K562 (cell line): ENCODE measurements at places on chromosomes 12 and 14. TPM values are rescaled to one million over a fixed set of nuclear protein-coding genes. Genes with fewer than 3 reads are reported as not detected.

DNA sequence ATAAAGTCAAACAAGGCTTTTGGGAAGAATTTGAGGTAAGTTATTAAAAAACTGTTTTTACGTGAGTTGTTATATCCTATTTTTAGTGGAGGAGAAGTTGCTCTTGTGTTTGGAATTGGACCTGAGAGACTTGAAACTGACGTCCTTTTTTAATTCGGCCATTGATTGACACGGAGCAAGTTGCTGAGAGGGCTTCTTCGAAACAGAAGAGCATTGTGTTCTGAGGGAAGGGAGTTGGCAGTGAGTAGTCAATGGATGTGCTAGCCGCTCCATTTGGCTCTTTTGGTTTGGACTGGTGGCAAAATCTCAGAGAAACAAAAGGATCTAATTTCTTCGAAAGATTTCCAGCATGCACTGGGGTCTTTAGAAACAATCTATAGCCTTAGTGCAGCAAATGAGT, 37.3 kb downstream of the PTPN11 start:
- no peak overlapping the region for H3K27ac ChIP-seq
- no peaks in the 10 kb centered on the region for H3K27me3 ChIP-seq
- no peak overlapping the region for H3K4me3 ChIP-seq
- H3K4me1 ChIP-seq, result no peaks in the 10 kb centered on the region
- DNase-seq, result no peak

The SLC7A8 gene
- total RNA-seq, result 19.6 and 21.6 TPM in 2 replicates

The MMAB gene
- 63.9 and 70.5 TPM in 2 replicates for total RNA-seq

DNA sequence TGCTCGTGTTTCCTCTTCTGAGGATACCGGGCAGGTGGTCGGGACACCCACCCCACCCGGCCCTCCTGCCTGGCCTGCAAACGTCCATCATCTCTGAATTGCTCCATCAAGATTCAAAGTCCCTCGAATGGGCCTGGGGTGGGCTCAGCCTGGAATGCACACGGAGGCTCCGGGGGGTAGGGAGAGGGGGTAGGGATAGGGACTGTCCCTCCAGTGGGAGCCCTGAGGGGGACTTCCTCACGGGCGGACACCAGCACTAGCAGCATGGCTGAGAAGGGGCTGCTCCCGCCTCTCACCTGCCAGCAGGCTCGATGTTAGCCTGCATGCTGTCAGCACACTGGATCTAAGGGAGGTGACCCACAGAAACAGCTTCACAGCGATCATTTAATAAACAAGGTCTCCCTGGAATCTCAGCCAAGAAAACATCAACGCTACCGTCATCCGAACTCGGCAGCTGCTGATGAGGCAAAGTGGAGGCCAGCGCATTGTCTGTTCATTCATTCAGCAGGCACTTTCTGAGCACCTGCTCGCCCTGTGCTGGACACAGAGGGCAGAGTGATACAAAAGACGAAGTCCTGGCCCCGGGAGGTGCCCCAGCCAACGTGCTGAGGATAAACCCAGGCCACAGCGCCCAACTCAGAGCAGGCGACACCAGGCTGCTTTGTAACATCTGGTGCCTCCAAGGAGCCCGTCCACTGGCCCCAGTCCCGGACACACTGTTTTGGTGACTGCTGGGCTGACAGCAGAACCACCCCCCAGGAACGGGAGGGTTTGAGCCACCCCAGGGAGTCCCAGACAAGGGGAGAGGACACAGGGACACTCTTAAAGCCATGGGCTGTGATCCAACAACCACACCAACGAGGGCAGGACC, 6.3 kb downstream of the TMEM179 start:
- H3K36me3 ChIP-seq, result no peaks in the 10 kb centered on the region
- no peak overlapping the region for H3K4me3 ChIP-seq
- no peaks in the 10 kb centered on the region for H3K27me3 ChIP-seq
- DNase-seq, result no peak
- no peaks in the 10 kb centered on the region; the same call in 1 of the 2 replicates for H3K4me1 ChIP-seq
- no peak overlapping the region for H3K27ac ChIP-seq

- H3K4me3 ChIP-seq, result no peak overlapping the region
- H3K4me1 ChIP-seq, result no peaks in the 10 kb centered on the region
- no peaks in the 10 kb centered on the region for H3K27me3 ChIP-seq
- no peak for DNase-seq
Observed at GRCh38 chr12:20125276-20125798, 243.0 kb upstream of the PDE3A start.

DNA sequence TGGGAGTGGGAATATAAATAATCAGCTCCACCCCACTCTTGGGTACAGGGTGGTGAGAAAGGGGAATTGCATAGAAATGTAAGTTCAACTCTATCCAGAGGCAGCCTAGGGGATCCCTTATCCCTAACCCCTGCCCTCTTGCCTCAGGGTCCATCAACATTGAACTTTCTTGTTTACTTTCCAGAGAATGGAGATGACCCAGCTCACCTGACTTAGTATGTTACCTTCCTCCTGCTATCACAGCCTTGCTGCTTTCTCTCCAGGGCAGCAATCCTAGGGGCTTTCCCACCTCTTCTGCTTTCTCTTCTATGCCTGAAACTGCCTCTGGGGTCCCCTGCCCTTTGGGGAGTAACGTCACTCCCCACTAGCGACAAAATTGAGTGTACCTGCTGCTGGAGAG, 2.7 kb downstream of the LRP1 start:
- no peak for DNase-seq
- no peaks in the 10 kb centered on the region for H3K36me3 ChIP-seq
- no peak overlapping the region for H3K4me3 ChIP-seq
- H3K27me3 ChIP-seq, result no peaks in the 10 kb centered on the region

The KCNJ8 gene
- total RNA-seq, result 1.3 and 1.5 TPM in 2 replicates

GRCh38 chr14:92514844-92515514, 1.4 kb downstream of the RIN3 start:
- H3K4me1 ChIP-seq, result peaks cover 8% of the 10 kb centered on the region
- no peak for DNase-seq
- H3K27me3 ChIP-seq, result peaks cover 39% of the 10 kb centered on the region
- H3K36me3 ChIP-seq, result no peaks in the 10 kb centered on the region

The ANKRD33 gene
- 0.20 TPM in 1 of 2 replicates, not detected in the other for total RNA-seq
